CD4-positive, CD25-positive, alpha-beta regulatory T cell (primary cell): ENCODE measurements at places on chromosomes 7 and 10.

- DNase-seq = peak; percentile 34
Measured at GRCh38 chr10:30784897-30785605, 155.5 kb upstream of the LYZL2 start.

- no peak for DNase-seq
Measured at GRCh38 chr10:100364735-100365391, 17.8 kb downstream of the SCD start.

DNA sequence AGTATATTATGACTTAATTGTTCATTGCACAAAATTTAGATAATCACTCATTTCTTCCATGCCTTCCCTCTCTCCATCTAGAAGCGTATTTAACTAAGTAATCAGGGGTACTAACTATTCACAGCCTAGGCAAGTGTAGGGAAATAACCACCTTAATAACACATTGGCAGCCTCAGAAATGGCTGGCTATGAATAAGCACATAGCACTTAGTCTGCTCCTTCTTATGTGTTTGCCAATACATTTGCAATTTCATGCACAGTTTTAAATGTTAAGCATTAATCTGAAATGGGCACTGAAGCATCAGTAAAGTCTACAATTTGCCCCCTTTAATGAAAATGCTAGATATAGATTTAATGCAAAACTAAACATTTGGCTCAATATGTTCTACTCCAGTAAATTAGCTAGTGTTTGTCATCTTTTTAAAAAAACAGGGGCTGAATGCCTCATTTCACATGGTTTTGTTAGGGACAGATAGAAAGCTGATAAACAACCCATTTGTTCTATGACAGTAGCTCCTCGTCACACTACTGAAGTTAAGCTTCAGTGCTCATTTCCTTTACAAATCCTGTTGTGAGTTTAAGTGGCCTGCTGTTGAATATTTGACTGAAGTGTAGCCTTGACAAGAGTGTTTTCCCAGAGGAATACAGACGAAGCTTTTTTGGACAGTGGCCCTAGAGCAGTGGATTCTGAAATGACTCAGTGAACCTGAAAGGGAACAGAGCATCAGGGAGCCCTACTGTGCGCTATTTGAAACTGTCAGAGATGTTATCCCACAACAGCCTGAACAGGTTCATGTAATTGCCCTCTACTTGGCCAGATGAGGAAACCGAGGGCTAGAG lies 30.5 kb downstream of the HHEX start:
- no peak for DNase-seq

DNA sequence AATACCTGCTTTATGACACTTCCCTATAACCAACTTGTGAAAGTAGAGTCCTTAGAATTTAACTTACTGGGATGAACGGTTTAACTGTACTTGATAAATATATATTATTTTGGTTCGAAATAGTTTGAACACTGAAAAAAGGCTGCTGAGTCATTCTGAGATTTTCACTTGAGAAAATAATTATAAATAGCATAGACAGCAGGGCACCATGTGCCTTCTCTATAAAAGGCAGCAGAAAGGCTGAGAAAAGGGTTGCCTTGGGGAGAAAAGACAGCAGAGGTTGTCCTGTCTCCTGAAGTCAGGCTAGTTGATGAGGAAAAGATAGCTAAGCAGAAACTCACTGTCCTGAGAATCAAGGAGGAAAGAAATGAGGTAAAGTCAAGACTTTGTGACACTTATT lies 92.4 kb downstream of the CTTNBP2 start:
- DNase-seq = no peak

- DNase-seq = no peak
Measured at GRCh38 chr10:20957744-20958143, 60.6 kb upstream of the NEBL start.

DNA sequence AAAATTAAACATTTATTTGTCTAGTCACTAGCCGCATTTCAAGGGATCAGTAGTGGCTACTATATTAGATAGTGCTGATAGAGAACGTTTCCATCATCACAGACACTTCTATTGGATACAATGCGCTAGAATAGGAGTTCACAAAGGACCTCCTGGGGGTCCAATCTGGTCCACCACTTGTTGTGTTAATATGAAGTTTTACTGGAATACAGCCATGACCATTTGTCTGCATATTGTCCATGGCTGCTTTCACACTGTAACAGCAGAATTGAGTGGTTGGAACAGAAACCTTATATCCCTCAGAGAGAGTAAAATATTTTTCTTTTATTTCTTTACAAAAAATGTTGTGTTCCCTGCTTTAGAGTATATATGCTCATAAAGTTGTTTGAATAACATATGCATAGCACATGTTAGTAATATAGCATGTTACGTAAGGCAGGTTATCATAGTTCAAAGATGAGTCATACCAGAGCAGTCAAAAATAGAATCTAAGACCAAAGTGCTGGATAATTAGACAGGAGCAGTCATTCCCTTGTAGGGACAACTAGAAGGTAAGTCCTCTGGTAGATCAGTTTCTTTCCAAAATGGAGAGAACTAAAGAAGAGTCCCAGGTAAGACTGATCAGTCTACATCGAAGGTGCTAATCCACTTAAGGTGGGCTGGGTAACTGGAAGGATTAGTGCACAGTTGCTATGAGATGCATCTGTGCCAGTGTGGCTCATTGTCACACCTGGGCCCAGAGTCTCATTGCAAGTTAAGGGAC lies 14.9 kb downstream of the BZW2 start:
- DNase-seq = no peak

DNA sequence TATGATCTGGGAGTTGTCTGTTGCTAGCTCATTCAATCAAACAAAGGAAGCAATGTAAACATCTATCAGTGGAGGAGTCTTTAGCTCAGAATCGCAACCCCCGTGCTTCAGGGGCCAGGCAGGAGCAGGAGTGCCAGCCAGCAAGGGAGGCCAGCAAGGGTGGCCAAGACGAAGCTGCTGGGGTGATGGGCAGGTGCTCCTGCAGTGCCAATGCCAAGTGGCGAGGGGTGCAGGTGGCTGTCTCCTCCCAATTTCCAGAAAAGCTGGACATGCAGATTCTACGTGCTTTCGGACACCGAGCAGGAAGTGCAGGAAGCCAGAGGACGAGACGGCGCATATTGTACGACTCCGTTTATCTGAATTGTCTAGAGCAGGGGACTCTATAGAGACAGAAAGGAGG lies 48.1 kb upstream of the EBF3 start:
- no peak for DNase-seq

GRCh38 chr10:28785018-28785417 lies 107.7 kb downstream of the BAMBI start:
- DNase-seq = no peak

- no peak for DNase-seq
Measured at GRCh38 chr7:134724606-134725005, 54.8 kb upstream of the CALD1 start.

DNA sequence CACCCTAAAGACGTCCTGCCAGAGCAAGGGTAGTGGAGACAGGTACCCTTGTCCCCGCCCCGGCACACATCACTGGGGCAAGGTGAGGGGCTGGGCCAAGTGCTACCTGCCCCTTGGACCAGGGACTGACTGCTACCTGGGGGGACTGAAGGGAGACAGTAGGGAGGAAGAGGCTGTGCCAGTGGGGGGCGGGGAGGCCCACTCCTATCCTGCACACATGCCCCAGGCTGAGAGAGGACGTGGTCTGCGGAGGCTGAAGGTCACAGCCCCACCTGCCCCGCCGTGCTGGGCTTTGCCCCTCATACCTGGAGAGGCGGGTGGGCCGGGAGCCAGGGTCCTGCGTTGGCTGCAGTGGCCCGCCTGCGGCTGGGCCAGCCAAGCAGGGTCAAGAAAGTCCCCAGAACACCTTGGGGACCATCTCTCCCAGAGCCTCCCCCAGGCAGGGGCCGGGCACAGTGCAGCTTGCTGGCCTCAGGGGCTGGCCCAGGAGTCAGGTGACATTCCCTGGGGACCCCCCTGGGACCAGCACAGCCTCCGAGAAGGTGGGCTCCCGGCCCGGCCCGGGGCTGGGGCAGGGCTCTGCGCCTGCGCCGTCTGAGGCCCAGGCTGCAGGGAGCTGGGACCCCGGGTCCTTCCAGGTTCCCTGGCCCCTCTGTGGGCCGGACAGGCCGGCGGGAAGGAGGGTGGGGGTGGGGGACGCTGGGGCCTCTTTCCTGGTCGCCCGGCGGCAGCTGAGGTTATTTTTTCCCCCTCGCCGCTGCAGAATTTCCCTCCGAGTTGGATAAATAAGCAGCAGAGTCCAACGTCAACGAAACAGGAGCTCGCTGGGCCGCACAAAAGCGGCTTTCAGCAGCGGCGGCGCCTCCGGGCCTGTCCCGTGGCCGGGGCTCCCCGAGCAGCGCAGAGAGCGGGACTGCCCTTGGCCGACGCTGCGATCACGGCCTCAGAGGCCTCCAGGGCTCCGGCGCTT lies 9.8 kb upstream of the FZD9 start:
- DNase-seq = no peak

DNA sequence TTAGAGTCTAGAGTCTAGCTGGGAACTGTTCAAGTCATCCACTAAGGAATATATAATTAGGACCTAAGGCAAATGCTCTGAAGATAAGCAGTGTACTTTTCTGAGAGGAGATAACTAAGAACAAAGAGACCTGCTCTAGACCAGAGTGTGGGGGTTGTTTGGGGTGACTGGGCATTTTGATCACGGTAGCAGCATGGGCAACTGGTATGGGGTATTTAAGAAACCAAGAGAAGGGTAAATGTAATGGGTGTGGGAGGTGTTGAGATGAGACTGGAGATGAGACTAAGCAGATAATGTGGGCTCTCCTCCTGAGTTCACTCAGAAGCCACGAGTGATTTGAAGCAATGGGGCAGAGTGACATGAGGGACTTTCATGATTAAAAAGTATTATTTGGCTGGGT lies 1082.9 kb downstream of the GATA3 start:
- no peak for DNase-seq

- DNase-seq = no peak
Measured at GRCh38 chr7:149145031-149145845, 2.0 kb upstream of the ZNF398 start.

GRCh38 chr7:732094-732541 lies 5.0 kb upstream of the PRKAR1B start:
- DNase-seq = no peak

GRCh38 chr10:70528314-70528713 lies 49.7 kb downstream of the PALD1 start:
- no peak for DNase-seq

DNA sequence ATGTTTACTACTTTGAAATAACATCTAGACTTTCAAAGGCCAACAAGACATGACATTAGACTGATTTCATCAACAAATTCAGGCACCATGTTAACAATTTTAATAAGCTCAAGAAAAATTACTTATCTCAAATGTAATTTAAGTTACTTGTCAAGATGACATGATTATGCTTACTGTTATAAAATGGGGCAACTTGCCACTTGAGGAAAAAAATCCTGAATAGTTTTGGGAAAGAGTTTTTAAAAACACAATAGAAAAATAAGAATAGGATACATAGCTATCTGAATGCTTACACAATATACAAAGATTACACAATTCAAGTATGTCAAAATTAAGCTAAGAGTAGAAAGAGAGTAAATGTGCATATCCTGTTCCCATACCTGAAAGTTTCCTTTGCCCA lies 85.4 kb downstream of the RNF32 start:
- no peak for DNase-seq

DNA sequence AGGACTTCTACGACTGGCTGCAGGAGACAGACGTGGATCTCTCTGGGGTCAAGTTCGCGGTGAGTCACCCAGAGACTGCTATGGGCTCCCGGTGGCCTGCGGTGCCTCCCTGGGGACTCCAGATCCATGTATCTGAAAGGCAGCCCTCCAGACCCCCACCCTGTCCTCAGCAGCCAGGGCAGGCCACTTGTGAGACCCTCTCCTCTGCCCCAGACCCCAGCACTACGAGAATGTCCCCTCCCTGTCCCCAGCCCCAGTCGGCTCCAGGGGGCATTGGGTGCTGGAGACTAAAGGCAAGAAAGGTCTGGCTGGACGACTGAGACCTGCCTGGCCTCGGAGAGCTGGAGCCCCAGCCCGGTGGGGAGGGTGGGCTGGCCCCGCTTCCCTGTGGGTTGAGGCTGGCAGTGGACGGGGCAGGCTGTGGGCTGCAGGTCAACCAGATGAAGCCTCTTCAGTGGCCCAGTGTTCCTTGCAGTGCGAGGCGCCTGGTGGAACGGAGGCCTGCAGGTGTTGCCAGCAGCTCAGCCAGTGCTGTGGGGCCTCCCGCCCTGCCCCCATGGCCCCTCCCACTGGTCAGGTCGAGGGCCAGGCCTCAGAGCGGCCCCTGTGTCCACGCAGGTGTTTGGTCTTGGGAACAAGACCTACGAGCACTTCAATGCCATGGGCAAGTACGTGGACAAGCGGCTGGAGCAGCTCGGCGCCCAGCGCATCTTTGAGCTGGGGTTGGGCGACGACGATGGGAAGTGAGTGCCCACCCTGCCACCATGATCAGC lies 13.8 kb downstream of the TMEM120A start:
- DNase-seq = no peak

DNA sequence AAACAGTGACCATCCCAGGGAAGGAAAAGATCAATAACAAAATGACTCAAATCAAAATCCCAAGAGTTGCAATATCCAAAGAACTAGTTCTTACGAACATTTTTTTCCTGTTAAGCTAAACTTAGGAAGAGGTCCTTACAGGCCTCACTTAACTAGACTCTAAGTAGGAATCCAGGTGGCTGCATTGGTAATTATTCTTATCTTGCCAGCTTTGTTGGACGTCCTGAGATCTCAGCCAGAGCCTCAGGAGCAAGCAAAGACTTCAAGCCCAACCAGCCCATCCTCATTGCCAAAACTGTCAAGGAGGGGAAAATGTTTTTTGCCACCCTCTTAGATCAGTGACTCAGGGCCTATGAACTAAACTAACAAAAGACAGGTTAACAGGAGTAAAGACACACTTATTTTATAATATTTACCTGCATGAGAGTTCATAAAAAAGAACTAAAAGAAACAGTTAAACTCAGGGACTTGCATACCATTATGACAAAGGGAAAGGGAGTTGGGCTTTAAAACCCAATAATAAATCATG lies 18.3 kb upstream of the PPP1R9A start:
- DNase-seq = no peak

GRCh38 chr7:47197486-47197885 lies 384.4 kb downstream of the TNS3 start:
- DNase-seq = no peak

GRCh38 chr7:17062151-17063044 lies 180.6 kb upstream of the AGR3 start:
- no peak for DNase-seq

DNA sequence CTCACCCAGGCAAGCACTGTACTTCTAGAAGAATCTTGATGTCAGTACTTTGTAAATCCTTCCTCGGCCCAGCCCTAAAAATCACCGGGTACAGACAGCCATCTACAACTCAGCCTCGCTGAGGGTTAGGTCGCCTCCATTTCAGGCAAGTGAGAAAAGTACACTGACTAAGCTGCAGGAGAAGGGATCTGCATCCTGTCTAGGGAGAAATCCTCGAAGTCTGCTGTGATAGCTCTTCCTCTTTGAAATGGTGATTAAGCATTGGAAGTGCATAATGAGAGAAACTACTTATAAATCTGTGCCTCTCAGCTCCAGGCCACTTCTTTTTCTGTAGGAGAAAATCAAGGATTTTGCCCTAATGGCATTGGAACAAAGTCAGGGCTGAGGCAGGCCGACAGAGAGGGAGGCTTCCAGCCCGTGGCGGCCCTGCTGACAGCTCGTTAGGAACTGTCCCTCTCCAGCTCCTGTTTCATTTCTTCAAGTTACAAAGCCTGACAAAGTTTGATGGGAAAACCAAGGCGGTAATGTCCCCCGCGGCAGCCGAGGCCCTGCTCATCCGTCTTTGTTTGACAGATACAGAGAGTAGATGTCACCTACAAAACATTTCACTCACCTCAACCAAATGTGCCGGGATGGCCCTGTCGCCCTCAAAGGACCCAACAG lies 14.1 kb upstream of the GOT1 start:
- no peak for DNase-seq

- DNase-seq = no peak
Measured at GRCh38 chr10:43573250-43574000, 991 bp downstream of the ZNF239 start.
